ENCODE measurements at places on chromosomes 12 and 14.

GRCh38 chr12:93793007-93793406 lies 115.8 kb downstream of the CRADD start:
- H3K4me3 ChIP-seq, result no peak overlapping the region
- H3K36me3 ChIP-seq, result peaks cover 8% of the 10 kb centered on the region
- no peak overlapping the region for H3K27ac ChIP-seq
- H3K27me3 ChIP-seq, result no peaks in the 10 kb centered on the region

- H3K27ac ChIP-seq, result peak overlapping the region; percentile 98
- H3K4me3 ChIP-seq, result peak overlapping the region; percentile 99
Observed at GRCh38 chr12:110741341-110742095, 1.2 kb downstream of the PPP1CC start.

DNA sequence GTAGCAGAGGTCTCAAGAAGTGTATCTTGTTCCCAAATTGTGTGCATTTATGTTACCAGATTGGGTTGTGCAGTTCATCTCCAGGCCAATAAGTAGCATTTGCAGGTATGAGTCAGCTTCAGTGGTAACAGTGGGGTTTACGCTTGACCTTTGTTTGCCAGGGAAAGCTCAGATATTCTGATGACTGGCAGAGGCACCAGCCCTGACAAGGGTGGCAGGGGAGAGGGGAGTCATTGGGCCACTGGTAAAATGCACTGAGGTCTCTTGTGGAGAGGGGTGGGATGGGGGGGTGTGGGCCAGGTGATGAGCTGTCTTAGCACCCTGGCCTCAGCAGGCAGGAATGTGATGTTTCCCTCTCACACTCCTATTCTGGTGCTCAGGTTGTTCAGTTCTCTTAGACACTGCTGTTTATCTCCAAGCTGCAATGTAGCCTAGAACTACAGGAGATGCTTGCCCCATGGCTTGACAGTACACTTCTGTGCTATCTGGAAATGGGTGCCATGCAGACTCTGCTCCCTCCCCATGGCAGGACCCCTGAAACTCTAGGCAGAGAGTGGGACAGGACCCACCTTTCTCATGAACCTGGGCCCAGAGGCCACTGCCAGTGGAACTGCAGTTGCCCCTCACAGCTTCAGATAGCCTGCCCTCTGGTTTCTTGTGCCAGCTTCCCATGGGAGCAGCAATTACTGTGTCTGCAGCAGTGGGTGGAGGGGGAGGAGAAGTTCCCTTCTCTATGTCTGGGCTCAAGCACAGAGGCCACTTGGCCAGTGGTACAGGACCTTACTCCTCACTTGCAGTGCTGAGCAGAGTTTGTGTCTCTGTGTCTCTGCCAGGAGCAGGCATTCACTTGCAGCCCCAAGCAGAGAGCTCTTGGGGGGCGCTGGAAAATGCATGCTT lies 31.9 kb downstream of the USP15 start:
- DNase-seq, result no peak
- H3K4me1 ChIP-seq, result peaks cover 71% of the 10 kb centered on the region
- peaks cover 75% of the 10 kb centered on the region for H3K36me3 ChIP-seq
- no peak overlapping the region for H3K27ac ChIP-seq
- no peak overlapping the region for H3K4me3 ChIP-seq

DNA sequence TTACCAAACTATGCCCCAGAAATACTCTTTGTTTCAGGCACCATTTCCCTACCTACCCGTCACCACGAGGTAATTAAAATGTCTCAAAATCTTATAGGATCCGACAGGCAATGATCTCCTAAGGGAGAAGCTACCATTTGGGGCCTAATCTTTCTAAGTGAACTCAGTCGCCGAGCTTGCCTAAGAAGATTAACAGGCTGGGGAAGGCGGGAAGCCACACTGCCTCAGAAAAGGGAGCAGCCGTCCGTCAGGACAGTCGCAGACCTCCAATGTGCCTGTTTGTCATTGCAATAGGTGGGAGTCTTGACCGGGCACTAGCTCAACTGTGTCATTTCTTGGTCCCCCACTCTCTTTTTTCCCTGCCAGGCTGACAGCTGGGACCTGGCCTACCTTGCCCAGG lies 4.6 kb downstream of the TTC7B start:
- DNase-seq, result no peak
- no peaks in the 10 kb centered on the region for H3K4me1 ChIP-seq
- H3K4me3 ChIP-seq, result no peak overlapping the region
- no peak overlapping the region for H3K27ac ChIP-seq
- H3K27me3 ChIP-seq, result peaks cover 30% of the 10 kb centered on the region

GRCh38 chr14:98952593-98953350 lies 319.2 kb downstream of the BCL11B start:
- H3K4me1 ChIP-seq, result peaks cover under 1% of the 10 kb centered on the region
- no peaks in the 10 kb centered on the region for H3K36me3 ChIP-seq
- no peak overlapping the region for H3K27ac ChIP-seq

Data from activated naive CD4-positive, alpha-beta T cell treated with anti-CD3 and anti-CD28 coated beads, Interleukin-2, amount 10 ng/mL, durations not matched to agents 7 days and 5 days (primary cell).